ENCODE measurements at places on chromosomes 1 and 21.

- no peak for DNase-seq
Measured at GRCh38 chr1:8213136-8213535, 104.8 kb upstream of the SLC45A1 start.

DNA sequence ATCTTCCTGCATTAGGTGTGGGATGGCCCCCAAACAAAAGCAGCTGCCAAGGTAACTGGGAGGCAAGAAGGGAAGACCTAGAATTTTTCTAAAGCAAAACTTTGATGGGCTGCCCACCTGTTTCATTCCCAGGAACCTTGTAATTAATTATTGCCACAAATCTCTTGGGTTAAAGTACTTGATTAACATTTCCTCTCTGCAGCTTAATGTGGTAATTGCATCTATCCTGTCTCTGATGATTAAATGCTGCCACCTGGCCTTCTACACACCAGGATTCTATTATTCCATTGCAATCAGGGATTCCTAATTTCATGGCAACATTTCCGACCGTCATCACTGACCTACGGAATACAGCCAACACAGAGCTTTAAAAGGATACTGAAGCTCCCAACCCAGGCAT, 68.3 kb upstream of the RC3H1 start:
- no peak for DNase-seq

GRCh38 chr1:45306319-45306718, 20.4 kb upstream of the HPDL start:
- DNase-seq, result no peak

DNA sequence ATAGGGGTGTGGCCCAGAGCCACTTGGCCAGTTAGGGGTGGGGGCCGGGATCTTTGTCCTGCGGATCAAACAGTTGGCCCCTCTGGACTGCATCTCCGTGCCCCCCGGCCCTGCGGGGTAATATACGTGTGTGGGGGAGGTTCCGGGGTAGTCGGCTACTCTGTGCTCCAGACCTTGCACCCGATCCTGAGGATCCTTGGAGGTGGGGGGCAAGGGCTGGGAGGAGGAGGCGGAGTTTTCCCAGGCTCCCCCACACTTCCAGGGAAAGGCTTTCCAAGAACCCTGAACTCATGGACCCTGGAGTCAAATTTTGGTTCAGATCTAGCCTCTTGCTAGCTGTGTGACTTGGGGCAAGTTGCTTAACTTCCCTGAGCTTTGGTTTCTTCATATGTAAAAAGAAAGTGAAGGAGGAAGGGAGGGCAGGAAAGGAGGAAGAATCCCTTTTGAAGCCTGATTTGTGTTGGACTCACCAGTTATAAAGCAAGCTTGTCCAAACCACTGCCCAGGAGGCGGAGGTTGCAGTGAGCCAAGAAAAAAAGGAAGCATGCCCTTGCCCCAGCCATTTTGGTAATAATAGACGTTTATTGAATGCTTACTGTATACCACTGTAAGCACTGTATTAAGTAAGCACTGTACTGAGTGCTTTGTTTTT, 686 bp downstream of the MIIP start:
- no peak for DNase-seq

DNA sequence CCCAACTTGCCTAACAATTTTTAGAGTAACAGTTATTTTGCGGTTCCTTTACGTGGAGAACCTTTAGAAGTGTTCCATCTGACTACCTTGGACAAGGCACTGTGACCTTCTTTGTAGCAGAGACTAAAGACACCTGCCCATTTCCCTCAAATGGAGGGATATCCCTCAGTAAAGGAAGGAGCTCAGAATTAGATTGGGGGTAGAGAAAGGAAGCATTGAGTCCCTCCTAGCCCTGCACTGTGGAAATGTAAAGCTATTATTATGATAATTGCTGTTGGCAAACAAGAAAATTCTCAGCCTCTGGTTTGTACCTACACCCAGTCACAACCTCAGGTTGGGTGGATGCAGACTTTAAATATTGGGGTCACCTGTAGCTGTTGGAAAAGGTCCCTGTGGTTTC, 72.6 kb upstream of the MACF1 start:
- DNase-seq, result no peak

GRCh38 chr1:55707196-55707595, 492.0 kb upstream of the USP24 start:
- no peak for DNase-seq

- no peak for DNase-seq
Measured at GRCh38 chr1:66527686-66528085, 6.3 kb upstream of the SGIP1 start.

DNA sequence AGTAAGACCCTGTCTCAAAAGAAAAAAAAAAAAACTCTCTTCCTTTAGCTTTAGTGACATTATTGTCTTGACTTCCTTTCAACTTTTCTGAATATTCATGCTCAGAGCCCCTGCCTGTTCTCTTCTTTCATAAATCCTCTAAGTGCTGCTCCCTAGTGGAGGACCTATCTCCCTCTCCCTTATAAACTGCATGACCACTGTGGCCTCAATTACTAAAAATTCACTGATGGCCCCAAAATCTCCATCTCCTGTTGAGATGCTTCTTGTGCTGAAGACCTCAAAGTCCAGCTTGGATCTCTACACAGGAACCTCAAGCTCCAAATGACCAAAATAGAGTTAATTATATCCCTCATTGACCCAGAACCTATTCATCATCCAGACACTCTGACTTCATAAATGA, 7.8 kb downstream of the ITLN1 start:
- no peak for DNase-seq

DNA sequence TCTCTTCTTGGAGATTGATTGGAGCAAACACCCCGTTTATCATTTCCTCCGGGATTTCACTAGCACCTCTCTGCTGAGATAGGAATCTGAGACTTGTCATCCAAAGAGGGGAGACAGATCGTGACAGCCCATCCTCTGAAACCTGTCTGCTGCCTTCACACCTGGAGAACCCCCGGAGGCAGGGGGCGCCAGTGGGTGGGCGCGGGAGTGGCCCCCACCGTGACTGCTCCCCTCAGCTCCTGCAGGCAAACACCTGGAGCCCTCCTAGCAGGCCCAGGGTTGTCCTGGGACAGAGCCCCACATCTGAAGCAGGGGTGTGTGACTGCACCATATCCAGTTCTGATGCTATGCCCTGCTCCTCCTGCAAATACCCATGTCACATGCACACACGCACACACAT, 209.5 kb upstream of the POU3F1 start:
- DNase-seq, result no peak

- no peak for DNase-seq
Measured at GRCh38 chr21:41228492-41228891, 60.5 kb downstream of the BACE2 start.

GRCh38 chr1:10309243-10310011, 89.4 kb upstream of the PGD start:
- DNase-seq, result no peak

GRCh38 chr21:39924577-39925308, 57.5 kb downstream of the PCP4 start:
- no peak for DNase-seq

- no peak for DNase-seq
Measured at GRCh38 chr21:40242586-40243265, 375.5 kb downstream of the PCP4 start.

DNA sequence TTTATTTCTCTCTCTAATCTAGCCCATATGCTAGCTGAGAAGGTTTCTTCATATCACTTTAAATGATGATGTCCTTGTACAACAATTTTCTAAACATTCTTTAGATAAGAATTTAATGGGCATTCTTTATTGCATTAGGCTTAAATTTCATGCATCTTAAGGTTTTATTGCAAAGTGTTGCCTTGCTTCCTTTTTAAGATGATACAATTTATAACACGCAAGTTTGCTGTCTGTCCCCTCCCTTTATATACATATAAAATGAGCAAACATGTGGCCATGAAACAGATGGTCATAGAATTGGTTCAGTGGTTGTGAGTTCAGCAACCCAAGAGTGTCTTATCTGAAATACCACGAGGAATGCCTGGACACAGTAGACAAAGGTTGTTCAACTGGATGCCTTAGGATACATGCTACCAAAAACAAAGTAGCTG, 12.1 kb downstream of the NBPF3 start:
- no peak for DNase-seq
